ENCODE measurements at places on chromosomes 4 and X.
A peak's percentile ranks its signal among the peaks of the same experiment; 100 is the strongest.

DNA sequence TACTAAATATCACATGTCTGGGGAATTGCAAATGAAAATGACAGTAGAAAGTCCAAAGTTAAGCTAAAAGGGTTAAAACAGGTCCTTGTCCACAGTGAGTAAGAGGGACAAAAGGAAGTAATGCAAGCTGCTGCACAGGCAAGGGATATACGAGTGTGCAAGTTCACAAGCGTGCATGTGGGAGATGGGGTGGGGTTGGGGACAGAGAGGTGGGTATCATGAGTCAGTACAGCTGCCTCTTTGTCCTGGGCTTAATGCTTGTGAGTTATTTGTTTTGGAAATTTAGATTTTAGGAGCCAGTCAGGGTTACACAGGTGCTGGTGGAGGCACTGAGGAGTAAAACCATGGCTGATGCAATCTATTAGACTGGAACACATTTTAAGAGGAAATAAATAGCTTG, 3.3 kb upstream of the GPRASP2 start:
- no peak for DNase-seq

- DNase-seq = no peak
These were observed 16.2 kb upstream of the DAPP1 start for GRCh38 chr4:99800332-99801004.

GRCh38 chr4:112075129-112075753, 70.0 kb upstream of the FAM241A start:
- peak; percentile 52 for DNase-seq

DNA sequence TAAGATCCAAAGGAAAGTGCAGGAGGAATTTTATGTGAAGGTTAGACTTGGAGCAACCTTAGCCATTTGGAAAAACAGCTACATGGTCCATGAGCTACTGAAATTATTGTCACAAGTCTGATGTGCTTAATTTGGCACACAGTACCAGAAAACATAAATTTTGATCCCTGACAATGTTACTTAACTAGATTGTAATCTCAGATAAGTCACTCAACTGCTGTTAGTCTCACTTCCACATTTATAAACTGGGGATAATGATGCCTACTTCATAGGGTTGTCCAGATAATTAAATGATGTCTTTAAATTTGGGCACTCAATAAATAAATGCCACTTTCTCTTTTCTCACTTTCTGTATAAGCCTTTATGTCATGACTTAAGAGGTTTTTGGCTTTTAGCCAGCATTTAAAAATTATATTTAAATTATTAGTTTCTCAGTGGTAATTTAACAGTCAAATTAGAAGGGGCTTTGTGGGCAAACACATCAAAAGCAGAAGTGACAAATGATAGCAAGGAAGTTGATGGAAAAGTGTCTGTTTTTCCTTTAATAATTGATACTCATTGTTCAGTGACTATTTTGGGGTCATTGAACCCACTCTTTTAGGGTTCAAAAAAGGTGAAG, 58.3 kb downstream of the PAQR3 start:
- no peak for DNase-seq

- DNase-seq = no peak
These were observed 38.4 kb downstream of the UGT2A2 start for GRCh38 chr4:69601065-69601464.

DNA sequence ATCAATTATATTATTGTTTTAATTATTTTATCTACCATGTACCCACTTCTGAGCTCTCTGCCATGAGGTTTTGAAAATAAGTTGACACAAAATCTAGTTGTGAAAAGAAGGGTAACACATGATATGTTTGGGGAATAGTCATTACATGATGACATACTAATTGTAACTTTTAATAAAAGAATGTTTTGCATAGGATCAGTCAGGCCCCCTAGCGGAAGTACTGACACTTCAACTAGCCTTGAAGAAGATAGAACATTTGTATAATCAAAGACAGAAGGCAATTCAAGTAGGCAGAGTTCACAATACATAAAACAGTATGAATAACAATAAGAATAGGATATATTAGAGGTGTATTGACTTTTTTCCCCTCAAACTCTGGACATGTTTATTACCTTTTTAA, 1191.0 kb upstream of the AGA start:
- no peak for DNase-seq

DNA sequence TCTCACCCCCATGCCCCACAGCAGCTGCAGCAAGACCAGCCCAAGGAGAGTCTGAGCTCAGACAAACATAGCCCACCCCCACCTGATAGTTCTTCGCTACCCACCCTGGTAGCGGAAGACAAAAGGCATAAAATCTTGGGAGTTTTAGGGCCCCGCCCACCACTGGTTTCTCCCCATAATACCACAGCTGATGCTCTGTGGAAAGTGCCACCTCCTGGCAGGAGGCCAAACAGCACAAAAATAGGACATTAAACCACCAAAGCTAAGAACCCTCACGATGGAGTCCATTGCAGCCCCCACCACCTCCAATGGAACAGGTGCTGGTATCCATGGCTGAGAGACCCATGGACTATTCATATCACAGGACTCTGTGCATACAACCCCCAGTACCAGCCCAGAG, 226.7 kb downstream of the SNCA start:
- no peak for DNase-seq

DNA sequence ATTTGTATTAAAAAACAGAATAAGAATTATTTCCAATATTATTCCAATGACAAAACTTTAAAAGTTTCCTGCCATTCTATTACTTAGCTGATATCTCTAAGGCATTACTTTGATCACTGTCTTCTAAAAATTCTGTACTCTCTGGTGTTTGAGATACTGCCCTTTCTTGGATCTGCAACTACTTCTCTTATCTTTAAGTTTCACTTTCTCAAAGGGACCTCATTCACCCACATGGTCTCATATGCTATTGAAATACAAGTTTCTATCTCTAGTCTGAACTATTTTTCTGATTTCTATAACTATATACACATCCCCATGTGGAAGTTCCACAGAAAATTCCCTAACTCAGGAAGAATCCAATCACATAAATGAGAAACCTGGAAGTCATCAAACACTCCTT, 22.2 kb downstream of the TMPRSS11E start:
- DNase-seq = no peak

DNA sequence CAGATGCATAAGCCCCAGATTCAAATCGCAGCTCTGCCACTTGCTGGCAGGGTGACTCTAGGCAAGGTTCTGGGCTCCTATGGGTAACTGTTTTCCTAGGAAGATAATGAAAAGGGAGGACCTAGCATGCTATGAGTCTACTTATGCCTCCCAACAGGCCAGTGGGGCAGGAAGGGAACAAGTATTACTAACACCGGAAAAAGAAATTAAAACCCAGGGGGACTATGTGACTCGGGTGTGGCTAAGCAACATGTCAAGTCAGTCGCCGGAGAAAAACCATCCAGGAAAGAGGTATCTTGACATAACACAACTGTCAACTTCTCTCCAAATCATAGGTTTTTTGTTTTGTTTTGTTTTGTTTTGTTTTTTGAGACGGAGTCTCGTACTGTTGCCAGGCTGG, 45.5 kb upstream of the RBPJ start:
- no peak for DNase-seq

- DNase-seq = no peak
These were observed 144.5 kb downstream of the SMIM20 start for GRCh38 chr4:26058537-26058936.

DNA sequence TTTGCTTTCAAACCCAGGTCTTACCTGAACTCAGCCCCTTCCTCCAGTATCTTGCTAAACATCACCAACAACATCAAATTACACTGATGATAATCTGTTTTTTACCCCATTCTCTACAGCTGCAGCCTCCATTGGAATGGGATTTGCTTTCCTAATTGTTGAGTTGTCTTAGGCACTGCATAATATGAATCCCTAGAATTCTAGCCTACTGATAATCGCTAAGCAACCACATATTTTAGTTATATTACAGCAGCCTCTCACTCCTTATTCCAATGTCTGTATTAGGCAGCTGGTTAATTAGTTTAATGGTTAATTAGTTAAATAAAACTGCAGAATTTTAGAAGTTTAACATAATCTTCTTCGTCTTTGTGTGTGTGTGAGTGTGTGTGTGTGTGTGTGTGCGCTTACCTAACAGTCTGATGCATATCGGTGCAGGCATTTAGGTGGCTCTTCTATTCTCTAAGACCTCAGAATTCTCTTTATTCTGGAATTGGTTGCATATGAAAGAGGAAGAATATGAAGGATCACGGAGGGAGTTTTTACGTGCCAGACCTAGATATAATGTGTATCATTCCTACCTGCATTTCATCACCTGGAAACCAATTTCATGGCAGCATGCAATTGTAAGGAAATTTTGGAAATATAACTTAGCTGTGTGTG, 5.3 kb upstream of the COMMD8 start:
- DNase-seq = no peak

DNA sequence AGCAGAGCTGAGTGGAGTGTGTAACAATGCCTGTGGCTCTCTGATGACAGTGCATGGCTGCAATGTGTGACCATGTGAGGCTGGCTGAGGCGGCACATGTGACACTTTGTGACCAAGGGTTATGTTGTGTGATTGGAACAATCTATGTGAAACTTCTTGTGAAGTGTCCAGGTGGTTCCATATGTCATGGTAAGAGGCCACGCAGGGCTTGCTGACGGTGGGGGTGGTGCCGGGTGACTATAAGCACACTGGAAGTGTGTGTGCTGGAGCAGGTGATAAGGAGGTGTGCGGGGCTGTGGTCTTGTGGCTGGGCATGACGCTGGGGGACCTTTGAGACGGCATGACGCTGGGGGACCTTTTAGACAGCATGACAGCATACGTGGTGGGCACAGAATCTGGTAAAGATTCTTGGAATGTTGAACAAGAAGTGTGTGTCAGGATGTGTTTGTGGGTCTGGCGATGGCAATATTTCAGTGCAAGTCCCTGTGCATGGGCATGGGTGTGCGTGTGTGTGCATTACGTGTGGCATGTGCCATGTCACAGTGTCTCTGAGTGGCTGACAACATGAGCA, 7.4 kb upstream of the HDAC6 start:
- no peak for DNase-seq

GRCh38 chr4:182576601-182577289, 333.5 kb downstream of the TENM3 start:
- no peak for DNase-seq

DNA sequence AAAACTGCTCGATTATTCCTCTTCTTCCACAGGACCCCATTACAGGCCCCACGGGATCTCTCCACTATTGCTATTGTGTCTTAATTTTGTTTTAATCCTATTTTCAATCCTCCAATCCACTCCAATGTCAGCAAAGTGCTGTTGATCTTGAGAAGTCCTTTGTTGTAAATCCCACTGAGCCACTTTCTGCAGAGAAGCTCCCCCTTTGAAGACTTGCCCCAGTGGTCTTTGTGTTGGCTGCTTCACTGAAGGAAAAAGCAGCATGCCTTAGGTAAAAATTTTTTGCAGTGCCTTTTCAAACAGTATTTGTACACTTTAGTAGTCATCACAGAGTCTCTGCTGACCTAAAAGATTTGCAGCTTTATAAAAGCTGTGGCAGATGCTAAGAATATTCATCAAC, 252.0 kb upstream of the SLC7A11 start:
- DNase-seq = no peak

DNA sequence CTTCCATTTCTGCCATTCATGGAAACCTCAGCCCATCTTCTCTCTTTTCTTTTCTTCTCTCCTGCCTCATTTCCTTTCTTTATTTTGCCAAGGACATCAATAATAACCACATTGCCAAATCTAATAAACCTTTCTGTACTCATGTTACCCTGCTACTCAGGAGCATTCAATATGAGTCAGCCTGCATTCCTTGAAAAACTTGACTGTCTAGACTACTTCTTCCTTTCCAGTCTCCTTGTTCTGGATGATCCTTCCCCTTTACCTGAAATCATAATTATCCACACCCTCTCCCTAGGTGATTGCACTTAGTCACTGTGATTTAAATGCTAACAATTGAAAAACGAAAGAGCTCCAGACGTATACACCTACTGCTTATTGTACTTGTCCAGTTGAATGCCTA, 253.2 kb upstream of the CENPE start:
- DNase-seq = no peak

DNA sequence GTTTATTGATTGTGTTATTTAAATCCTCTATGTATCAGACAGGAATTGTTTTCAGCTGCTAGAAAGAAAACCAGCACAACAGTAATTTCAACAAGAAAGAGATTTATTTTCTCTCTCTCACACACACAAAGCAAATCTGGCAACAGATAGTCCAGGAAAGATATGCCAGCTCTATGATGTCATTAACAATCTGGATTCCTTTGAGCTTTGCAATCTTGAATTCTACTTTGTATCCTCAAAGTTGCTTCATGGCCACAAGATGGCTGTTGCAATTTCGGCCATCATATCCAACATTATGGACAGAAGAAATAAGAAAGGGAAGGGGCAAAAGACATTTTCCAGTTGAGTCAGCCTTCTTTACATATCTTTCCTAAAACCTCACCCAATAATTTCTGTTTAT, 19.8 kb upstream of the FMR1 start:
- DNase-seq = no peak

- DNase-seq = no peak
These were observed 99.6 kb downstream of the CFAP47 start for GRCh38 chrX:36019125-36019524.

- no peak for DNase-seq
These were observed 160.7 kb downstream of the FHIP1A start for GRCh38 chr4:151569650-151570049.

DNA sequence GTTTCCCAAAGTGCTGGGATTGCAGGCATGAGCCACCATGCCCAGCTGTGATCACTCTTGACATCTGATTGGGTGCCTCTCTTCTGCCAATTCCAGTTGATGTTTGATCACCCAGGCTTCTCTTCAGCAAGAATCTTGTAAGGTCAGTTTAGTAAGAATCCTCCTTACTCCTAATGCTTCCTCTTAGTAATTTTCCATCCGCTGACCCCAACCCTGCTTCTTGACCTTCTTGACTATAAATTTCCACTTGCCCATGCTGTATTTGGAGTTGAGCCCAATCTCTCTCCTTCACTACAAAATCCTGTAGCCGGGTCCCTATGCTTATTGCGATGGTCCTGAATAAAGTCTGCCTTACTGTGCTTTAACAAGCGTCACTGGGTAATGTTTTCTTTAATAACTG, 75.4 kb downstream of the DDIT4L start:
- no peak for DNase-seq

DNA sequence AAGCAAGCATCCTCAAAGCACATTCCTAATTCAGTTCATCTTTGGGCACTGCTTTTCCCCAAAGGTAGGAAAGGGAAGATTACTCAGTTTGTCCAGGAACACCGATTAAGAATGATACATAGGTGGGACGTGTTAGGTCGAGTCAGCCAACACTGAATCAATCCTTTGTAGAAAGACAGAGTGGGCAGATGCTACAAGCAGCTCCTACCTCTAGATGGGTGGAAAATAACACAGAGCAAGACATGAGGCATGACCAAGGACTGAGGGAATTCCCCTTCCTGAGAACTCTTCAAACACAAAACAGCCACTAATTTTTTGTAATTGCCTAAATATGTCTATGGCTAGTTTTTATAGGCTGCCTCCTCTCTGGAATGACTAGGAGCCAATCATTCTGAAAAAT, 331.7 kb downstream of the HNRNPD start:
- DNase-seq = no peak

- no peak for DNase-seq
These were observed 633.6 kb downstream of the SPRY1 start for GRCh38 chr4:124030147-124030546.

All from CD4-positive, alpha-beta T cell treated with Interleukin-10 for 1 hour (primary cell).